ENCODE measurements at places on chromosomes 6 and 20.

GRCh38 chr20:14344746-14345145 is 7.3 kb upstream of the FLRT3 start:
- DNase-seq = no peak

DNA sequence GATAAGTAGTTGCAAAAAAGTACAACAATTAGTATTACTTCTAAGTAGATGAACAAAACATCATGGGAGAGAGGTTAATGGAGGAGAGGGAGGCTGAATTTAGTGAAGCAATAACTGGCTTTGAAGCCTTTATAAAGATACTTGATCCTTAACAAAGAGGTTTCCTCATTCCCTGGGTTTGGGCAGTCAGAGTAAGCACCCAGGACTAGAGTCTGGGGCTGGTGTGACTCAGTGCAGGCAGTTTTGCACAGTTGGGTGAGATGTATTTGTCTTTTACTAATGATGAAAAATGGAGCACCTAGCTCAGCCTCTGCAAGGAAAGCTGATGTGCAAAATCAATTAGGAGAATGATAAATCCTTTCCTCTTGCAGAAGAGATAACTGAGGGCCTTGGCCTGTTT is 11.8 kb upstream of the OPN5 start:
- no peak for DNase-seq

DNA sequence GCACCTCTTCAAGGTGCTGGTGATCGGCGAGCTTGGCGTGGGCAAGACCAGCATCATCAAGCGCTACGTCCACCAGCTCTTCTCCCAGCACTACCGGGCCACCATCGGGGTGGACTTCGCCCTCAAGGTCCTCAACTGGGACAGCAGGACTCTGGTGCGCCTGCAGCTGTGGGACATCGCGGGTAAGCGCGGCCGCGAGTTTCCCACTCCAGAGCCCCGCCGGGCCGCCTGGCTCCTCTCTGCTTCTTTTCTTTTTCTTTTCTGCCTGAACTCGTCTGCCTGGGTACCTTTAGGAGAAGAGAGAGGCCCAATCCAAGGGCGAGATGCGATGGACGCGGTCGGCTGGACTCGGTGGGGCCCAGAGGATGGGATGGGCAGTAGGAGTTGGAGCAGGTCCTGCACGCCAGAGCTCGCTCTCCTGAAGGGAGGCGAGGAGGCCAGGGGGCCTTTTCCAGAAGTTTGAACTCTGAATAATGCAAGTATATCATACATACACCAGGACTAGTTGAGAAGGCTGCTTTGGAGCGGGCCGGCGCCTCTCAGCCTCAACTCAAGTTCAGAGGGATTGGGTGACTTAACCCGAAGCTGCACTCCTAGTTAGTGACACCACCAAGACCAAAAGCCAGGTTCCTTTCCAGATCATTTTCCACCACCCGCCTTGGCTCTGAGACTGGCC is 445 bp downstream of the RAB32 start:
- no peak for DNase-seq

GRCh38 chr6:24719125-24719971 is at the start of gene C6orf62:
Gene C6orf62, minus strand, starts transcription at chr6:24719154. Its CDS starts 486 bp downstream, at chr6:24718668.
- DNase-seq = no peak

- no peak for DNase-seq
Observed at GRCh38 chr20:56409956-56410355, 2.1 kb upstream of the CASS4 start.

GRCh38 chr20:44012466-44013226 is 98.0 kb downstream of the TOX2 start:
- no peak for DNase-seq

DNA sequence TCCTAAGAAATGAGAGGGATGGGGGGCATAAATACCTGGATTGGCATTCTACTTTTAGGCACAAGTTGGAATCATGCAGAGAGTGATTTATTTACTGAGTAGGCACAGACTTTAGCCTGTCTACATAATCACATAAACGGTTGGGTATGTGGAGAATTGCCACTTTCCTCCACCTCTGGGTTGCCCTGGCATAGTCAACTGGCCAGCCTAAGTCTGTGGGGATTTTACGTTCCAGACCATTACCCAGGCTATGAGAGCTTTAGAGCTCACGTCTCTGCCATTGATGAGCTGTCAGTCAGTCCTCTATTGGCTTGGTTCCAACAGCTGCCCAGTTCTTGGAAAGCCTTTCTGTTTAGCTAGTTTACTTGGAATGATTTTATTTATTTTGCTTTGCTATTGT is 5.0 kb upstream of the BHLHE23 start:
- DNase-seq = no peak

DNA sequence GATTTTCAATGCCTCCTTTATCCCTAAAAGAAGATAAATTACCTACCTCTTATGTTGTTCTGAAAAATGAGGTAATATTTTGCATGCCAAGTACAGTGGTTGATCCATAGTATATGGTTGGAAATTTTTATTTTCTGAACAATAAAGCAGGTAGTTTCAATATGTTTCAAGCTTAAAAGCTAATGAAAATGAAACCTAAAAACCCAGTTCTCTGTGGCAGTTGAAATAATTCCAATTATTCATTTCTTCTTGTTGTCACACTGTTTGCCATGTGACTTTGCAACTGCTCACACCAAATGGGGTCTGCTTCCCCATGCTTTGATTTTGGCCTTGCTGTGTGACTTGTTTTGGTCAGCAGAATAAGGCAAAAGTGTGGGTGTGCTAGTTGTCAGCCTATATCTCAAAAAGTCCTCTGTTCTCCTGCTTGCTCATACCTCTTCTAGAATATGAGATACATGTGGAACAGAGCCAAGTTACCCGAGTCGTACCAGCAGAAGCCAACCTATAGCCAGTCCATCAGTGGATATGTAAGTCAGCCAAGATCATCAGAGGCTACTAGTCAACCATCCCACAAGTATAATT is 197.2 kb upstream of the THEMIS start:
- DNase-seq = no peak

- peak; percentile 86 for DNase-seq
Observed at GRCh38 chr20:32652739-32653526, 20.8 kb downstream of the C20orf203 start.

DNA sequence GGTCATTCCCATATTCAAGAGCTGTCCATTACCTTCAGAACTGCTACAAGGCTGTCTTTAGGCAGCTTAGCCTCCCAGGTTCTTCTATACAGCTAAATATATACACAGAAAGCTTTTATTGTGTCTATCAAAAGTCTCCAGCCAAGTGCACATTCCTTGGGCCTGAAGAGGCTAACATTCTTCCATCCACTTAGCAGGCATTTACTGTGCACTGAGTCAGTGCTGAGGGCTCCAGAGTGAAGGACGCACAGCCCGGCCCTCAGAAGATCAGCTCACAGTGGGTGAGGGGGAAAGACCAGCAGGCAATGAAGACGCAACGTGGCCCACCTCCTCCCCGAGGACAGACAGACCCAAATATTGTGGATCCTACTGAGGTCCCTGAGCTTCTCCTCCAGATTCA is 569.9 kb downstream of the CDH26 start:
- no peak for DNase-seq

DNA sequence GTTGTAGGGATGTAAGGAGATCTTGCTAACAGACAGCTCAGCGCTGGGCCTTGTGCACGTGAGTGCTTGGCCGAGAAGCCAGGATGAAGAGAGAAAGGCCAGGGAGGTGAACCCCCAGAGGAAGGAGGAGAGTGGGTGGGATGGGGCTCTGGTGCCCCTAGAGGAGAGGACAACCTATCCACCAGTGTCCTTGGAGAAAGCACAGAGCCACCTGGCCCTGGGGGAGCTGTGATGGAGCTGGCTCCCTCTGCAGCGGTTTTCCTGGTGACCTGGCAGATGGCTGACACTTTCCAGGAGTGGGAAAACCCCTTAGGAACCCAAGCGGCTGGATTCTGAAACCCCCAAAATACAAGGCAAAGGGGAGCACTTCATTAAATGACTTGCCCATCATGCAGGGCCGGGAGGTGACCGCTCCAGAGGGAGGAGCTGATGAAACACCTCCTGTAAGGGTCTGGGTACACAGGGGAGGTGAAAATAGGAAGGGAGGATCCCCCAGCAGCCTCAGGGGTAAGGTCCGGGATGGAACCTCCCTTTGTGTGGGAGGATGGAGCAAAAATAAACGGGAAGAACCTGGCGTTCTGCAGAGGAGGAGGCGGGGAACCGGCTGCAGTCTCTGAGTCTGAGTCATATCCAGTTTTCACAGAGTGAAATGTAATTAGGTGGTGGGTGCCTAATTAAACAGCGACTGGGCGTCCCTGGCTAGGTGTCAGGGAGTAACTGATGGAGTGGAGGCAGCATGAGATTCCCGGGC is 80.4 kb downstream of the SULF2 start:
- DNase-seq = no peak

DNA sequence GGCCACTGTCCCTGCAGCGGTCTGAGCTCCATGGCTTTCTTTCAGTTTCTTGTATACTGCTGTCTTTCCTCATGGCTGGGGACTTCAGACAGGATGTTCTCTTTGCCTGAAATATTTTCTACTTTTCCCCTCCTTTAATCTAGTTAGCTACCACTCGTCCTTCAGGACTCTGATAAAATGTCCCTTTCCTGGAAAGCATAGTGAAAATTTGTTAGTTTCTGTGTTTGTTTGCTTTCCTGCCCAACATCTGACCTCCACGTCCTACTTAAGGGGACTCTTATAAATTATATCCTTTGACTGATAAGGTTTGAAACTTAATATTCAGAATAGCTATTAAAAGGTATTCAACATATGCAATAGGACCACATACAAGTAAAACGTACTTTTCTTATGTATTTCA is 48.8 kb upstream of the KLHL31 start:
- no peak for DNase-seq

Measured in stimulated activated CD8-positive, alpha-beta memory T cell treated with anti-CD3 and anti-CD28 coated beads, Interleukin-7, amount 100 ng/mL, for 24 hours (primary cell).